PC-9 (cell line): ENCODE measurements at places on chromosomes 5 and 9.

- DNase-seq: no peak
These were observed 18.6 kb downstream of the CNTFR start for GRCh38 chr9:34570809-34571480.

- DNase-seq: no peak
These were observed 63.3 kb downstream of the LIX1 start for GRCh38 chr5:97078958-97079743.

- DNase-seq: no peak
These were observed 153.1 kb downstream of the DROSHA start for GRCh38 chr5:31378838-31379237.

- DNase-seq: no peak
These were observed 59.9 kb downstream of the SUB1 start for GRCh38 chr5:32645246-32645645.

GRCh38 chr5:109409844-109410388, at the start of gene PJA2:
Gene PJA2 (minus strand): TSS chr5:109409974. CDS start chr5:109383433, 26,541 bp downstream.
- peak; percentile 98 for DNase-seq

GRCh38 chr5:132695956-132696355, 22.2 kb downstream of the IL4 start:
- no peak for DNase-seq

- DNase-seq: no peak
These were observed 35.8 kb downstream of the PPIC start for GRCh38 chr5:123000731-123001130.

DNA sequence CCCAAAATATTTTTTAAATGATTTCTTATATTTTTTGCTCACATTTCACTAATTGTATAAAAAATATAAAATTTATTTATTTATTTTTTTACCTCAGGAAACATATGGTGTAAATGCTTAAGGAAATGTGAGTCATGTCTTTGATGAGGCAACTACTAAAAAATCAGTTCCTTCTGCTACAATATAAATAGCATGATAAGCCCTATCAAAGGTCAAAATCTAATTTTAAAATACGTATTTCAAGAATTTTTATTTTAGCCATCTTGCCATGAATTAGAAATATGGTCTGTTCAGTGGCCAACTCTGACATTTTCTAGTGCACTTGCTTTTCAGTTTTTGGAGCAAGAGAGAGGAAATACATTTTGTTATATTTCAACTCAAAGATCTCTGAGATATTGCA, 50.5 kb downstream of the PDE4D start:
- no peak for DNase-seq

DNA sequence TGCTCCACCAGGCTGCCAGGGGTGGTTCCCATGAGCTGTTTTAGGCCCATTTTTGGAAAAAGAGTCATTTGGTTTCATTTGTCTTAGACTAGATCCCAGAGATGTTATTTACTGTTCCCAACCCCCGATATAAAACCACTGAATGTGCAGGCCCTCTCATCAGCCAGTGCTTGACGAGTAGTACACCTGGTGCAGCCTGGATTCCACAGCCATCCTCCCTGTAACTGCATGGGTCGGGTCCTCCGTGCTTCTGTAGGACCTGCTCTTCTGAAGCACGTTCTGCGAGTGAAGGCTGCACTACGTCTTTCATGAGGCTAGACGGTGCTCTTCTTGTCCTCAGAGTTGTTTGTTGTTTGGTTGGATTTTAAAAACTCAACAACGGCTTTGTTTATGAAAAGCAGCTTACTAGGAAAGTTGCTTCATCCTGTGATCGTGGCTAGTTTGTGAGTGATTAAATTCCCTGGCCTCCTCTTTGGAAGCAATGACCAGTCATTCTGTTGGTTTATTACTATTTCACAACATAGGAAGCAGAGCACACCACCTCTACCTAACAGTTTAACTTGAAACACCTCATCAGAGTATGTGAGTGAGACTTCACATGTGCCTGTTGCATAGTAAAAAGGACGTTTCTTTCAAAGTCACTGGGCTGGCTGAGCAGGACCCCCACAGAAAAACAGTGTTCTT, 135.2 kb downstream of the AOPEP start:
- no peak for DNase-seq

GRCh38 chr5:179486596-179487051, 63.7 kb upstream of the RUFY1 start:
- DNase-seq: no peak

DNA sequence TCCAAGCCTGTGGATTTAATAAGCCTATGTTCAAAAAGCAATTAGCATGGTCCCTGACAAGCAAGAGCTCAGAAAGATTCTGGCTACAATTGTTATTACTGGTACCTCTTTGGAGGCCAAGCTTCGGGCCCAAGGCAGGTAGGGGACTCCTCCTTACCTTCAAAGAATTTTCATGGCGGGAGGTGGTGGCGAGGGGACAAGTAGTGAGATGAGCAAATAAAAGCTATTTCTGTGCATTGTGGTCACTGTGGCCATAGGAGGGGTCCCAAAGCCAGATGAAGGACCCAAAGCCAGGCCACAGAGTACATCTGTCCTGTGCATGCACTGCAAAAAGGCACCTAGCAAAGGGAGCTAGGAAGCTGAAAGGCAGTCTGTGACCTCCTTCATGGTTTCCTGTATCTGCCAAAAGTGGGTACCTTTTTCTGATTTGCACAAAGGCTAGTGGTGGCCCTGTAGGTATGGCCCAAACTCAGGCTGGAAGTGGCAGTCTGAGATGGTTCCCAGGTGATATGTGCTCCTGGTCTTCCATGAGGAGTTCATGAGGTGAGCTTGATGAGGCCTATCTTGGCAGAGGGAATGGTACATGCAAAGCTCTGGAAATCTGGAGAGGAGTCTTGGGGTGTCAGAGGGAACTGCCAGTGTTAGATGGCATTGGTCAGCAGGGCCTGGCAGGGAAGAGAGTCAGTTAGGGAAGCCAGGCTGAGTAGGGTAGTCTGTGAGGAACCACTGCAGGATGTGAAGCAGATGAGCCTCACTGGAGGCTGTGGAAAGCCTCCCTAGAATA, 3.3 kb upstream of the CXXC5 start:
- DNase-seq: no peak

DNA sequence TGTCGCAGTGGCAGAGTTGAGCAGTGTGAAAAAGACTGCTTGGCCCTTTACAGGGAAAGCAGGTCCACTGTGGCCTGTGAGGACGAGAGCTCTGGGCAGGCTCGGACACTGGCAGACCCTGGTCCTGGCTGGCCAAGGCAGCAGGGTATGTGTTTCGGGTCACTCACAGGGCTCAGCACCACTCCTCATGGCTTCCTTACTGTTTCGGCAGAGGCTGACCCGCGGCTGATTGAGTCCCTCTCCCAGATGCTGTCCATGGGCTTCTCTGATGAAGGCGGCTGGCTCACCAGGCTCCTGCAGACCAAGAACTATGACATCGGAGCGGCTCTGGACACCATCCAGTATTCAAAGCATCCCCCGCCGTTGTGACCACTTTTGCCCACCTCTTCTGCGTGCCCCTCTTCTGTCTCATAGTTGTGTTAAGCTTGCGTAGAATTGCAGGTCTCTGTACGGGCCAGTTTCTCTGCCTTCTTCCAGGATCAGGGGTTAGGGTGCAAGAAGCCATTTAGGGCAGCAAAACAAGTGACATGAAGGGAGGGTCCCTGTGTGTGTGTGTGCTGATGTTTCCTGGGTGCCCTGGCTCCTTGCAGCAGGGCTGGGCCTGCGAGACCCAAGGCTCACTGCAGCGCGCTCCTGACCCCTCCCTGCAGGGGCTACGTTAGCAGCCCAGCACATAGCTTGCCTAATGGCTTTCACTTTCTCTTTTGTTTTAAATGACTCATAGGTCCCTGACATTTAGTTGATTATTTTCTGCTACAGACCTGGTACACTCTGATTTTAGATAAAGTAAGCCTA, 15.7 kb downstream of the SQSTM1 start:
- no peak for DNase-seq

- no peak for DNase-seq
These were observed 196.1 kb downstream of the PAPPA start for GRCh38 chr9:116349684-116350083.

DNA sequence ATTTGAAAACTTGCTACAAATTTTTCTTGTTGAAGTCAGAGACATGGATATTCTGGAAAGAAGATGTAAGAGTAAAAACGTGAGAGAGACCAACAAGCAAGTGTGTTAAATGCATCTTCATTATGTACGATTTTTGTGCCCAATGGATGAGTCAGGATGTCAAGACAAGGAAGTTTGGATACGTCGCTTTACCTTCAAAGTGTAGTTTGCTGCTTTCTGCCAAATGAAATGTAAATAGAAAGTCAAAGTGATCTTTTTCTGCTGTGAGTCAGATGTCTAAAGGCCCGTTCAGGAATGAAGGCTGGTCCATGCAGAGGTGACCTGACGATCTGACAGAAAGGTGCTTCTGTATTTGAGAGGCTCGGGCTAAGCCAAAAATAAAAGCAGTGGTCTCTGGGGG, 273.1 kb upstream of the PIK3R1 start:
- DNase-seq: no peak

DNA sequence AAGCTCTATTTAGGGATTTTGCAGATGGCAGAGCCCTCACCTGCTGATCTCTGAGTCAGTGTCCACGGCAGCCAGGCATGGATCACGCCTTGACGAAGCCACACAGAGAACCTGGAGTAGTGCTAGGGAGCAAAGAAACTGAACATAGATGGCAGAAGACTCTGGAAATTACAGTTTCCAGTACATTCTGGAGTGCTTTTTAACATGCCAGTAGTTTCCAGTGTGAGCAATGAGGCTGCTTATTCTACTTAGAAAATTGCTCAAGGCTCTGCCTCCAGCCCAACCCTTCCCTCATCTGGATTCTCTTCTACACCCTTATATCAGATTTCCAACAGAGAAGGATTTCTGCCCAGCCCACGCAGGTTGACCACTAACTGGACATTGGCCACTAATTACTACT, 203.3 kb downstream of the ADAMTS12 start:
- no peak for DNase-seq

DNA sequence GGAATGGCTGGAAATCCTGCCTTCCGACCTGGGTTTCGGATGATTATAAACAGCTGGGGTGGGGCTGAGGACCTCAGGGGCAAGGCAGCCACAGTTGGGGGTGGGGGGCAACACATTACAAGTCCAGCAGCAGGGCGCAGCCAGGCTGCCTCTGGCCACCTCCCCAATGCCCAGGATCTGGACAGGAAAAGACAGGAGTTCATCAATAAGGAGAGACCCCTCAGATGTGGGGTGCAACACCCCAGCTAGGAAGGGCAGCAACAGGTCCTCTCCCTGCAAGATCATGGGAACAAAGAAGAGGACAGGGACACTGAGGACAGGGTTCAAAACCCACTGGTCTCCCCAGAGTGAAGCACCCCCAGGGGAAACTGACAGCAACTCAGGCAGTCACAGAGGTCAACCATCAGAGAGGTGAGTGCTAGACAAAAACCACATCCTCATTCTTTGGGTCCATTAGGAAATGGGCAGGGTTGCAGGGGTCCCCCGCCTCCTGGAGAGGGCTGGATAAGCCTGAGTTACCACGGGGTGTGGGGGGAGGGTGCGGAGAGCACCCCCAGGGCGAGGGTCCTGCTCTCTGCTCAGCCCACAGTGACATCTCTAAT, 33.5 kb downstream of the SEMA4D start:
- DNase-seq: no peak

GRCh38 chr5:39912906-39913305, 488.1 kb upstream of the DAB2 start:
- no peak for DNase-seq

DNA sequence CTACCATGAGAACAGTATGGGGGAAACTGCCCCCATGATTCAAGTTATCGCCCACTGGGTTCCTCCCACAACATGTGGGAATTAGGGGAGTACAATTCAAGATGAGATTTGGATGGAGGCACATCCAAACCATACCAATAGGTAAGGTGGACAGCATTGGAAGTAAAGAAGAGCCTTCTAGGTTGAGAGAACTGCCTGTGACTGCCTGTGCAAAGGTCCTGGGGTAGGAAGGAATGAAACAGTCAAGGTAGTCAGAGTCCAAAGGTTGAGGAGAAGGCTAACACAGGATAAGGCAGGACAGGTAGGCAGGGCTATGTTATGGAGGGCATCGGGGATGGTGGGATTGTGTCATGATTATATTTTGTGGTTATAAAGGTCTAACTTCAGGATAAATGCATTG, 6.1 kb downstream of the GDA start:
- no peak for DNase-seq

- DNase-seq: no peak
These were observed 58.7 kb upstream of the ERBIN start for GRCh38 chr5:65867542-65868195.

- DNase-seq: peak; percentile 24
These were observed 47.1 kb upstream of the SH3GL2 start for GRCh38 chr9:17531642-17532254.

DNA sequence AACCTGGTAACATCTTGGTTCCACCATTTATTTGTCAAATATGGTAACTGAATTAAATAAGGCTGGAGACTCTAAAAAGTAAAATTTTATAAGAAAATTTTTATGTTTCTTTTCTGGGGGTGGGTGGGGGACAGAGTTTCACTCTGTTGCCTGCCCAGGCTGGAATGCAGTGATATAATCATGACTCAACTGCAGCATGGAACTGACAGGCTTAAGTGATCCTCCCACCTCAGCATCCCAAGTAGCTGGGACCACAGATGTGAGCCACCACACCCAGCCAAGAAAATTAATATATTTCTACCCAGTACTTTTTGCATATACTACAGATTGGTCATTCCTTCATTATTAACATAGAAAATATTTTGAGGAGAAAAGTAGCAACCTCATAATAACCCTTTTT, 216.9 kb downstream of the DEPDC1B start:
- DNase-seq: no peak

DNA sequence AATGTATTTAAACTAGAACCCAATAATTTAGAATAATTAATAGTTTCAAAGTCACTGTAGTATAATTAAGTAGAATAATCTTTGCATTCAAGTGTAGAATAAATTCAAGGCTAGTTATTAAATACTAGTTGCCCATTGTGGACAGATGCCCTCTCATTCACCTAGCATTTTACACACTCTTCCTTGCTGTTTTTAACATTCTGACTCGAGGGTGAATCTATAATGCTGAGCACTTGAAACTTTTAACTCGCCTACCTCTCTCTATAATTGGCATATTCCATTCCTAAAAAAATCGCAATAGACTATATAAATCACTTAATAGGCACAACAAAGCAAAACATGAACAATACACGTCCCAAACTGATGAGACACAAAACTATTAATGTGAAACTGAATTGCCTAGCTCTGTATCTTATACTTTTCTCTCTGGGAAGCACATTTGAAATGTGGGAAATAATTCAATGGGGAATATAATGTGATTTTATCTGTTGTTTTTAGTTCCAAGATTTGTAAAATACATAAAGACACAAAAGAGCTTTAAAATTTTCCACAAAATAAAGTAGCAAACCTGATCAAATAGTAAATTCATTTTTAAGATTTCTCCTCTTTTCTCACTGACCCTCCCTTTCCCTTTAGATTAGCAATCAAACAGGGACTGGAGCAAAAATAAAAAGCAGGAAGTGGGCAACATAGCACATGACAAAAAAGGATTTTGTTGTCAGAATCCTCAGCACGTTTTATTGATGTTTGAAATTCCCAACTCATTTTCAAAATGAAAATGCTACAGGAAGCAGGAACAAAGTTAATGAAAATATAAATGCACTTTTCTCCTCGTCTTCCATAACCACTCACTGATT, 295.6 kb downstream of the PDE4D start:
- DNase-seq: no peak
